ENCODE measurements at places on chromosomes 2 and 18. TPM values are rescaled to one million over a fixed set of nuclear protein-coding genes. Genes with fewer than 3 reads are reported as not detected.

DNA sequence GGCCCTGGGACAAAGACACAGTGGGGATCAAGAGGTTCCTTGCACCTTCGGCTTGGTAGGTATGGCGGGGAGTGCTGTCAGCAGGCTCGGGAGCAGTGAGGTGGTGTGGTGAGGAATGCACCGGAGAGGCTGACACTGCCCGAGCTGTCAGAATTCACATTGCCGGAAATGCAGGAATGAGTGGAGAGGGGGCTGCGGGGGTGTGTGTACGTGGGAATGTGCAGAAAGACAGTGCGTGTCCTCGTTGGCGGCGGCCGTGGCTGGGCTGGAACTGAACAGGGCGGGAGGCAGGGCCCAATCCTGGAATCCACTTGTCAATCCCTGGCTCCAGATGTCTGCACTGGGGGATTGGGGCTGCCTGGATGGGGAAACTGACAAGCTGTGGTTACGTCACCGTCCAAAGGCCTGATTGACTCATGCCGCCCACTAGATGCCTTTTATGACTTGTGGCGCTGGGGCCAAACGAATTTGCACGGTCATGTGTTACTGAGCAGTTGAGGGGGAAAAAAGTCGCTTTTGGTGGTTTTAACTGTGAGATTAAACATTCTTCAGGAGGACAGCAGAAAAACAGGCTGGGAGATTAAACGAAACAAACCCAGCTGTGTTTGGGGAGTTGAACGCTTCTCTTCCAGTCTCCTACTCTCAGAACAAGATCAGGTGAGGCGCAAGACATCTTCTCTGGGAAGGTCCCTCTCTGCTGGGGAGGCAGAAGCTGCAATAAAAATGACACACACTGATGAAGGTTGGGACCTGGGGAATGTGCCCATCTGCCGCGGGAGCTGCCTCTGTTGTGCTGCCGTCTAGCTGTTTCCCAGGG lies 189.4 kb upstream of the GLI2 start:
- H3K36me3 ChIP-seq, result no peaks in the 10 kb centered on the region
- no peaks in the 10 kb centered on the region for H3K27me3 ChIP-seq
- H3K4me3 ChIP-seq, result no peak overlapping the region
- H3K27ac ChIP-seq, result no peak overlapping the region
- no peak for DNase-seq

- no peak overlapping the region for H3K4me3 ChIP-seq
- H3K4me1 ChIP-seq, result no peaks in the 10 kb centered on the region
- no peak for DNase-seq
- no peaks in the 10 kb centered on the region for H3K27me3 ChIP-seq
Measured at GRCh38 chr2:105110295-105110829, 72.5 kb downstream of the MRPS9 start.

DNA sequence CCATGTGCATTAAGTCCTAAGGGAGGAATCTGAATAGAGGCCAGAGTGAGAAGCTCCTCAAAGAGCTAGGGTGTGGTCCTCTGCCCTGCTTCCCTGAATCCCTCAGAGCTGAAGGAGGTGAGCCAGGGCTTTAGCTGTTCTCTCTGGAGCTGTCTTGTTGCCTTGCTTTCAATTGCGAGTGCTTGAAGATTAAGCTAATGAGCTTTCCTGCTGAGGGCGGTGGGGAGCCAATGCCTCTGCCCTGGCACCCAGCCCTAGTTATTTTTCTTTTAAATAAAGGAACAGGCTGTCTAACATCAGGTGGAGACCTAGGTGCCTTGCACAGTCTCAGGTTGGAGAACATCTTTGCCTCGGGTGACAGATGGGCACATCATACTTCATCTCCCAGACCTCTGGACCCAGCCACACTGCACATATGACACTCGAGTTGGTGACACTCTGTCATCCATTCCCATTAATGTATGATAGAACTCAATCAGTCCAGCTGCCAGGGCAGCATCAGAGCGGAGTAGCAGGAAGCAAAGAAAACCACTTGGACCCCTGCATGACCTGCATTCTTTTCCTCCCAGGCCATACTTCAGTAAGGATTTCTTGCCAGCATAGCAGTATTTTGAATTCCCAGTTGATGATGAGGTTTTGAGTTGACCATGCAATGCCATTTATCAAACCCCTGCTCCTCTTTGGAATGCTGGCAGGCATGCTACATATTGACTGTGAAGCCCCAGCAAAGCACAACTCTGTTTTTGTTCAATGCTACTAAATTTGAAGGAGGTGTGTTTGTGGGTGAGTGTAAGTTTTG lies 292.7 kb downstream of the RNF144A start:
- no peak overlapping the region for H3K27ac ChIP-seq
- H3K27me3 ChIP-seq, result no peaks in the 10 kb centered on the region
- DNase-seq, result no peak
- no peaks in the 10 kb centered on the region for H3K36me3 ChIP-seq
- no peak overlapping the region for H3K4me3 ChIP-seq
- peaks cover 2% of the 10 kb centered on the region for H3K4me1 ChIP-seq

DNA sequence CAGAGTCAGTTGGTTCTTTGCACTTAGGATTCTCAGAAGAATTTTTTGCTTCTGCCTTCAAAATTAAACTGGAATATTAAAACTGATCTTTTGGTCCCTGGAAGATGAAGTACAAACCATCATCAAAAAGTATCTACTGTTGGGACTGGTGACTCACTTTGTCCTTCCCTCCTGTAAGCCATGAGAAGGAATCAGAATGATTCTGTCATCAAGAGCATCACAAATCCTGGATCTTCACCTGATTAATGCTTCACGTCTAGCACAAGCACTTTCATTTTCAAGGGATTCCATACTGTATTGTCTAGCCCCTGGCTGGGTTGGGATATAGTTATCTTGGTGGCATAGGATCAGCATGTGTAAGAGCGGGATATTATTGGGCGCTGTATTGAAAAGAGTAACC lies 69.3 kb upstream of the CYP1B1 start:
- no peaks in the 10 kb centered on the region for H3K27me3 ChIP-seq
- H3K4me1 ChIP-seq, result peaks cover 4% of the 10 kb centered on the region
- no peak for DNase-seq

DNA sequence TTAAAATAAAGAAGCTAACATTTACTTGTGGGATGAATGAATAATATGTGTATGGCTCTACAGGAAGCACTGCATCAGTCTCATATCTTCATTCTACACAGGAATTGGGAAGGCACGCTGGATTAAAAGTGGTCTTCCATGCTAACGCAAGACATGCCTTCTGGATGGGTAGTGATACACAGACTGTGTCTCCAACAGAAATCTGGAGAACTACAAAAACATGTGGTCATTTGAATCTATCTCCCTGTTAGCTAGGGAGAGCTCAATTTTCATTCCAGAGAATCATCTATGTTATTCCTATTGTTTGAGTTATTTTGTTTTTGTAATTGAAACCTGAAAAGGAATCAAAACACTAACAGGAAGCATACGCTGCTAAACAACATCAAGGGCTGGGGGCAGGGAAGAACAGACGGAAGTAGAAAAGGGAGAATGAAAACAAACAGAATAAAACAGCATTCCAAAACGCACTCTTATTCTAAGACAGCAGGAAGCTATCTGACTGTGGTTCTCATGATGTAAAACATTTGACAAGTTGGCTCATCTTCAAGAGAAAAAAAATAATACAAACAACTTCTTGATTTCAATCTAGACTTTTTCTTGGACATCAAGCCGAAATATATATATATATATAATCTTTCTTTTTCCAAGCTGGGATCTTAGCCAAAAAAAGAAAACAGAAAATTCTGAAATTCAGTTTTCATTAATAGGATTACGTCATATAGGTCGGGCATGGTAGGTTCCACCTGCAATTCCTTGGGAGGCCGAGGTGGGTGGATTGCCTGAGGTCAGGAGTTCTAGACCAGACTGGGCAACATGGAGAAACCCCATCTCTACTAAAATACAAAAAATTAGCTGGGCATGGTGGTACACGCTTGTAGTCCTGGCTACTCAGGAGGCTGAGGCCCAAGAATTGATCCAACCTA lies 31.5 kb upstream of the ASNSD1 start:
- no peaks in the 10 kb centered on the region for H3K4me1 ChIP-seq
- no peak for DNase-seq
- H3K27ac ChIP-seq, result no peak overlapping the region

Gene C2orf66
- total RNA-seq, result not detected

GRCh38 chr2:232633413-232634205 lies at the start of gene EFHD1:
Gene EFHD1, plus strand, starts transcription at chr2:232633604. Its CDS starts 101 bp downstream, at chr2:232633705.
- H3K27me3 ChIP-seq, result peaks cover 22% of the 10 kb centered on the region
- no peaks in the 10 kb centered on the region for H3K4me1 ChIP-seq
- H3K4me3 ChIP-seq, result peak within 1 kb of the TSS; percentile 54
- no peaks in the 10 kb centered on the region for H3K36me3 ChIP-seq

- DNase-seq, result no peak
- H3K27ac ChIP-seq, result no peak overlapping the region
- no peak overlapping the region for H3K4me3 ChIP-seq
- H3K27me3 ChIP-seq, result no peaks in the 10 kb centered on the region
- H3K36me3 ChIP-seq, result no peaks in the 10 kb centered on the region
- H3K4me1 ChIP-seq, result no peaks in the 10 kb centered on the region
Measured at GRCh38 chr2:84362541-84362940, 96.5 kb downstream of the SUCLG1 start.

- H3K36me3 ChIP-seq, result no peaks in the 10 kb centered on the region
- no peak for DNase-seq
- H3K27ac ChIP-seq, result no peak overlapping the region
- H3K4me1 ChIP-seq, result peaks cover 2% of the 10 kb centered on the region
- no peaks in the 10 kb centered on the region for H3K27me3 ChIP-seq
Measured at GRCh38 chr2:64153811-64154210, 9.6 kb upstream of the PELI1 start.

Data from H9 (cell line).